ENCODE measurements at places on chromosomes 2 and 18.

DNA sequence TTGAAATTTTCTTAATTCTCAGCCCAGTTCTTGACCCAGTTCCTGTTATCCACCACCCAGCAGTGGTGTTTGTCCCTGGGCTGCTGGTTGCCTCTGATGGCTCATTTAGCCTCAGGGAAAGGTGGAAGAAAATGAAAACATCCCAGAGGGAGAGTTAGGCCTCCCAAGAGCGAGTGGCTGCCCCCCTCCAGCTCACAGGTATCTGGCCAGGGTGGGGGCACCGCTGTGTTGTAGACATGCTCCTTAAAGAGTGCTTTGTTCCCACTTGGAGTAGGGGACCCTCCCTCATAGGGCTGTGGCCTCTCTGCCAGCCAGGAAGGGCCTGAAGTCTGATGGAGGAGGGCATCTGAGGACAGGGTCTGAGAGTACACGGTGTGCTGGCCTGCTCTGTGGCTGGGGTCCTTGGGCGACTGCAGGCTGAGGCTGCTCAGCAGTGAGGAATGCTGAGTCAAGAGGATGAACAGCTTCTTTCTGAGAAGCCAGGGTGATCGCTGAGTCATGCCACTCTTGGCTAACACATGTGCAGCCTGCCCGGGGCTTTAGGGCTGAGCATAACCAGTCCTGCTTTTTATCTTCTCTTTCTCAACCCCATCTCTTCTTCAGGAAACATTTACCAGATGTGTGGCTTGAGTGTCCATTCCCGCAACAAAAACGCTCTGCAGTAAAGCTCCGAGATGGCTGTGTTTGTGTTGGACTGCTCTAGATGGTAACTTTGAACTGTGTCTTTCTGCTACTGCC, 72.3 kb downstream of the IL1R2 start:
- DNase-seq, result no peak

GRCh38 chr18:52433797-52434196, 93.8 kb downstream of the DCC start:
- no peak for DNase-seq

GRCh38 chr2:239564587-239564986, 163.8 kb upstream of the HDAC4 start:
- DNase-seq, result no peak

DNA sequence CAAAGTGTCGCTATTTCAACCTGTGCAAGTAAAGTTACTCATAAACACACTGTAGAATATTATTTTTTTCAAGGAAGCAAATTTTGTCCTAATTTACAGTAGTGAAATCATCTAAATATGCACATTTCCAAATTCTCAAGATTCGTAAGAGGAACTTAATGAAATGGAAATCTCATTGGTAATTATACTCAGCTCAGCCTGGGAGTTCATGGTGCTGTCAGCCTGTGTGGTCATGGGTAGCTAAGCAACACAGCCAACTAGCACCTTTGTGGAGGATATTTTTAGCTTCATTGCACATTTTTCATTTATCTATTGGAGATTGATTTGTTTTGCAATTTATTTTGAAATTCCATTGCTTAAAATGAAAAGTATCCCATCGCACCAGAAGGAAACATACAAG, 975.7 kb upstream of the ZEB2 start:
- no peak for DNase-seq

DNA sequence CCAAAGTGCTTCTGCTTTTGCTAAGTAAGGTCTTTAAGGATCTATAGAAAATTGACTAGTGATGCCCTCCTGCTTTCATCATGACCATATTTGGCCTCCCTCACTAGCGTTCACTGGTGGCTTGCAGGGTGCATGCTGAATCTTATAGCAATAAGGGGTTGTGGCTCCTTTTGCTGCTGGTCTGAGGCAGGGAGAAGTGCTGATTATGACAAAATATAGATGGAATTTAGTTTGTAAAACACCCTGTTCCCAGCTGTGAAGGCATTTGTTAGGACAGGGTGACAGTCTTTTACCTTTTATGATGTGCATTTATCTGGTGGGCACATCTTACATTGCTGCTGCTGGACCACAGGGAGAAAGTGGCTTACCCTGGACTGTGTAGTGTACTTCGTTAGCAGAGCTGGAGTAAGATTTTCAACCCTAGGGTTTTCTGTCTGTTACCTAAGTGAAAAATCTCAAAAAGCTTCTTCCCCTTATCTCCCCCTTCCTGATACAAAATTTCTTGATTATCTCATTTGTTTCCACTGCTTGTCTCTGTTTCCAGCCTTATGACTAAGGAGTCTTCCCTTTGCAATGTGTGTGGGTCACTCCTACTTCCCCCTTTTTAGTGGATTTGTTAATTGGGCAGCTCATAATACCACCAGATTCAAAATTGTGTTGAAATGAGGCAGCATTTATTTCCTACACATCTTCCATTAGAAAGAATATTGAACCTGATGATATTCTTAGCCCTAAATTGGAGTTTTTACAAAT, 21.2 kb upstream of the RPL37A start:
- DNase-seq, result no peak

DNA sequence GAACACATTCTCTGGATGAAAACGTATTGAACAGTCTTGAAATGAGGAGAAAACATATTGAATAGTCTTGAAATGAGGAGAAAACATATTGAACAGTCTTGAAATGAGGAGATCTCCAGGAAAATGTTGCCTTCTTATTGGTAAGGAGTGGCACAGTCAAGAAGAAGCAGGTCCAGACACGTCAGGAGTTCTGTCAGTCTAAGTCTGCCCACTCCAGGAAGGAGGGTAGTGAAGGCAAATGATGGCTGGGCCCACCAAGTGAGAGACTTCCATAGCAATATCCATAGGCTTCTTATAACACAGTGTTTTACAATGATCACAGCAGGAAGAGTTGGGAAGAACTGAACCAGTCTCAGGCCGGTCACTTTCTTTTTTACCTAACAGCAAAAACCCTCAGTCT, 316.2 kb downstream of the ETAA1 start:
- no peak for DNase-seq

DNA sequence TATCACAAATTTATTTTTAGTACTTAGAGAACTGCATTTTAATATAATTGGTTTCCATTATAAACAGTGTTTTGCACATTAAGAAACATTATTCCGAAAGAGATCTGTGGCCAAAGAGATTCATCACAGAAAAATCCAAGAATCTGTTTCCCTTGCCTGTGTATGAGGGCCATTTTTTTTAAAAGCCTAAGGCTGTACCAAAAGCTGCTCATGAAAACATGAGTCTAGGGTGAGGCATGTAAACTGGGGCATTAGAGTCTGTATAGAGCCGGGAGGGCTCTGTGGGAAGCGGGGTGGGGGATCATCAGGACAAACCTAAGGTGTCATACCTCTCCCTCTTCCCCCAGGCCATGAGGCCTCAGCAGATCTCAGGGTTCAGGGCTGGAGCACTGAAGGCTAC, 223.8 kb downstream of the FBXO15 start:
- no peak for DNase-seq

- DNase-seq, result no peak
Observed at GRCh38 chr18:2987876-2988790, 24.8 kb downstream of the LPIN2 start.

- DNase-seq, result no peak
Observed at GRCh38 chr2:240933966-240934700, 28.0 kb downstream of the CROCC2 start.

GRCh38 chr2:47218066-47218581, 63.0 kb upstream of the STPG4 start:
- no peak for DNase-seq

GRCh38 chr18:42184685-42185477, 229.8 kb downstream of the PIK3C3 start:
- DNase-seq, result no peak

- DNase-seq, result no peak
Observed at GRCh38 chr2:19371996-19372582, 13.7 kb upstream of the OSR1 start.

DNA sequence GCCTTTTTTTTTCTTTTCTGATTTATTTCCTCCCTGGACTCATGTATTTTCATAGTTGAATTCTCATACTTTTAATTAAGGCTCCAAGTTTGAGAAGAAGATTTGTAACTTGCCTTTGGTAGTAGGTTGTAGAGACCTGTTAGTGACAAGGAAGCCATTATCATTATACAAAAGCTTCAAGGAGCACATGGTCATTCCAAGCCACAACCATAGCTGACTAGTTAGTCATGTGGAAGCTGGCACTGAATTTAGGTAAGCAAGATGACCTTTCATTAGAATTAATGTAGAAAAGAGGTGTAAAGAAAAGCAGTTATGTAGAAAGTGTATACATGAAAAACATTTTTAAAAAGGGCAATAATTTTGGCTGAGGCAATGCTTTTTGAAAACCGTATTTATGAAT, 89.7 kb downstream of the LRP1B start:
- no peak for DNase-seq

GRCh38 chr18:32915516-32915915, 142.7 kb upstream of the KLHL14 start:
- no peak for DNase-seq

DNA sequence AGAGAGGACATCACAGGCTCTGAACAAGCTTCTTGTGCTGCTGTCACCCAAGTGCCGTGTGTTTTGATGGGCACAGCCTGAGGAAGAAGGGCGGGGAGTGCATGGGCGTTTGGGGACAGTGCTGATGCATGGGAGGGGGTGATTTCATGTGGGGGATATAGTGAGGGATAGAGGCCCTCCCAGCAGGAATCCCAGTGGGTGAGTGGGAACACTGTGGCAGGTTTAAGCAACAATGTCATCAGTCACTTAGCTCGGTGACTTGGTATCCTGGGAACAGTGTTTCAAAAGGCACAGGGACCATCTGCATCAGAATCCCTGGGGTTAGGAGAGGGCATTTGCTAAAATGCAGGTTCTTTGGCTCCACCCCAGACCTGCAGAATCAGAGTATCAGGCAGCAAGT, 609 bp downstream of the SIGLEC15 start:
- DNase-seq, result no peak

DNA sequence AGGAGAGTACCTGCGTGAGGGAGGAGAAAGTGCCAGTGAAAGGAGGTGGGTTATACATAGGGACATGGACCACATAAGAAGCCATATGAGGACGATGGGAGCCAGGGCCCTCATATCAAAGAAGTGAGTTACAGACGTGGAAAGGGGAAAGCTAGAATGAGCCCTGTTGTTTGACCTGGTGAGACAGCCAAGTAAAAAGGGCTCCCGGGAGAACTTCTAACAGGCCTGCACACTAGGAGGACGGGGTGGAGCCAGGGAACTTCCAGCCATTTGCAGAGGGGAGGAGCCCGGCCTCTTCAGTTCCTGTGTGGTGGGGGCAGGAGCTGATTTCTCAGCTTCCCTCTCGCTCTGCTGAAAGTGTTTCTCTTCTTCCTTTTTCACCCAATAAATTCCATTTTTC, 84.1 kb upstream of the SLC66A3 start:
- no peak for DNase-seq

GRCh38 chr2:232386490-232386739, 7.9 kb downstream of the ALPP start:
- DNase-seq, result no peak

GRCh38 chr2:111966241-111966640, 67.8 kb downstream of the MERTK start:
- DNase-seq, result no peak

GRCh38 chr2:240224676-240225075, 84.2 kb upstream of the OTOS start:
- DNase-seq, result no peak

GRCh38 chr2:121884511-121884921, 129.1 kb downstream of the TSN start:
- DNase-seq, result no peak

- no peak for DNase-seq
Observed at GRCh38 chr2:33313039-33313438, 163.4 kb upstream of the RASGRP3 start.

GRCh38 chr2:206533977-206534376, 90.6 kb downstream of the ADAM23 start:
- DNase-seq, result no peak

DNA sequence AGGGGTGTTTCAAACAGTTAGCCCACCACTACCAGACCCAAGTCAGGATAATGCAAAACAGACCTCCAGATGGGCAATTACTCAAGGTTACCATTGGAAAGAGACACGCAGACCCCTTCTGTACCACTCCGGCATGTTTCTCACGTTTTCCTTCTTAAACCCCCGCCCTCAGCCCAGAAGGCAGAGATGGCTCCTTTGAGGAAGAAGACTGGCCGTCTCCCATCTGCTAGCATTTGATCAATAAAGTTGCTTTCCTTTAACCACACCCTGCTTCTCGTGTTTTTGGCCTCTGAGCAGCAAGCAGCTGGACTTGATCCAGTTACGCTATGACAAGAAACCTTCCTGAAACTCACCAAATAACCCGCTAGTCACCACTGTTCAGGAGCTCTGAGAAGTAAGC, 1012.4 kb upstream of the GYPC start:
- DNase-seq, result no peak

DNA sequence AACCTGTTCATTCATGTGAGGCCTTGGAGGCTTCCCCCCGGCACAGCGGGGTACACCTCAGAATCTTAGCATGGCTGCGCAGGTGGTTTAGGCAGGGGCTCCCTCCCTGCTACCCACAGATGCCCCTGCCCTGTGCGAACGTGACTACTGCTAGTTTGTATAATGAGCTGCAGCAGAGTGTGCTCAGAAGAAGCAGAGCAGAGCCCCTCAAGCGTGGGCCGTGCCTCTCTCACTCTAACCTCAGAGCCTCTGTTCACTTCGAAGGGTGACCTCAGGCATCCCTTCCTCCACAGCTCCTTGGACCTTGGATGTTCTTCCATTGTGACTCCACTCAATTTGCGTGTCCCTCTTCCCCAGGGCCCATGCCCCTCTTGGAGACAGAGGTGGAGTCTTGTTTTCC, 161.6 kb downstream of the CTIF start:
- no peak for DNase-seq

GRCh38 chr2:63438181-63438580, 150.1 kb downstream of the WDPCP start:
- DNase-seq, result no peak

DNA sequence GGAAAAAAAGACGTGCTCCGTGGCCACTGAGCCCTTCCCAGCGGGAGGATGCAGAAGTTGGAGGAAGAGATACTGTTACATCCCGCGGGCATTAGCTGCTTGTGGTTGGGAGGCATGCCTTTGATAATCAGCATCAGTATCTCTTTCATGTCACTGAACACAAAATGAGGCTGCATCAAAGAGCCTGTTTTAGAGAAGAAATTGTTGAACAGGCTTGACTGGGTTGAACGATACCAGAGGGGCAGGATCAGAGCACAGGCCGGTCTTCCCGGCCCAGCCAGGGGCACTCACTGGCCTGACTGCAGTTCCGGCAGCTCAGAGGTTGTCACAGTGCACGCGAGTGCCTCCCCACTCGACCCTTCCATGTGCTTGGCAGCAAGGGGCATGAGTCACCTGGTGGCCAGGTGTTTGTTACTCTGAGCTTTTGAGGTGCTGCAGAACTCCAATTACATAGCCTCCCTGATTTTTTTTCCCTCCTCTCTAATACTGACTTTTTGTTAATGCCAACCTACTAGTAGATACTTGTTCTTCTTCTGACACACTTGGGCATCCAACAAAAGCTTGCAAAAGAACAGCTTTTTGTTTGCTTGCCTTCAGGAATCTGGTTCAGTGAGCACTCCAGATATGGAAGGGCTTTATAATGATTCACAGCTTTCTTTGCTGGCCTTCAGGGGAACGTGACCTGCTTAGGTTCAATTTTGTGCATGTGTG, 121.6 kb downstream of the VAPA start:
- DNase-seq, result no peak

- no peak for DNase-seq
Observed at GRCh38 chr2:221567231-221567760, 4.8 kb downstream of the EPHA4 start.

GRCh38 chr2:48715042-48715899, 40.3 kb downstream of the LHCGR start:
- DNase-seq, result no peak
